ENCODE measurements at places on chromosomes 5 and 9.

GRCh38 chr9:8071445-8071798 lies 271.8 kb upstream of the DMAC1 start:
- no peak for DNase-seq

- no peak for DNase-seq
Observed at GRCh38 chr5:112554101-112554977, 135.3 kb upstream of the EPB41L4A start.

DNA sequence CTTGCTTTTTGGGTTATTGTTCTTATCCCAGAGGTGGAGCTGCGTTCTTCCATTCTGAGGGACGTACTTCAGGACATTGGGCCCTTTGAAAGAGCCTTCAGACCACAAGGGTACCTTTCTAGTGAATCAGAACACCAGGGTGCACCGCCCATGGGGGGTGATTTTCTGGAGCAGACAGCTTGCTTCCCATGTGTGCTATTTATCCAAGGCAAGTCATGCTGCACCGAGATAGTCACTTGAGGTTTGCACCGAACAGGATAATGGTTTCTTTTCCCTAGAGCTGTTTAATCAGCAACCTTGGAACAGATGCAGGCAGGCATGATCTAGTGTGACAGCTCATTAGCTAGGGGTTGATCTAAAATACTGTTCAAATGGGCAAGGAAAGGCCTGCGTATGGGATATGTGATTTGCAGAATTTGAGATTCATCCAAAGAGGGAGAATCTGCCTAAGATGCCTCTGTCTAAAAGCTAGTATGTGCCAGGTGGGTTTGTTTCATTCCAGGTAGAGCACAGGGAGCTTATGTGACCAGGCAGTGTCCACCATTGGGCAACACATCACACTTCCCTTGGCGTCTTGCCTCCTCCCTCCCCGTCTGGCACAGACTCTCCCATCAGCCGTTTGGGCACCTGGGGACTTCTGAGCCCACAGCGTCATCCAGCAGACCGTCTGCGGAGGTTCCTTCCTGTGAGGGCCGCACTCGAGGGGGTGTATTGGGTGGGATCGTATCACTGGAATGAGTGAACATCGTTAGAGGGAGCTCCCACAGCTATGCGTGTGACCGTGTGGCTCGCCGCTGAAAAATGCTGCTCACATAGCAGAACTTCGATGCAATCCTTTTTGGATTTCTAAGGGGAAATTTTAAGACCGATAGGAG lies 23.0 kb downstream of the ABL1 start:
- DNase-seq: no peak

DNA sequence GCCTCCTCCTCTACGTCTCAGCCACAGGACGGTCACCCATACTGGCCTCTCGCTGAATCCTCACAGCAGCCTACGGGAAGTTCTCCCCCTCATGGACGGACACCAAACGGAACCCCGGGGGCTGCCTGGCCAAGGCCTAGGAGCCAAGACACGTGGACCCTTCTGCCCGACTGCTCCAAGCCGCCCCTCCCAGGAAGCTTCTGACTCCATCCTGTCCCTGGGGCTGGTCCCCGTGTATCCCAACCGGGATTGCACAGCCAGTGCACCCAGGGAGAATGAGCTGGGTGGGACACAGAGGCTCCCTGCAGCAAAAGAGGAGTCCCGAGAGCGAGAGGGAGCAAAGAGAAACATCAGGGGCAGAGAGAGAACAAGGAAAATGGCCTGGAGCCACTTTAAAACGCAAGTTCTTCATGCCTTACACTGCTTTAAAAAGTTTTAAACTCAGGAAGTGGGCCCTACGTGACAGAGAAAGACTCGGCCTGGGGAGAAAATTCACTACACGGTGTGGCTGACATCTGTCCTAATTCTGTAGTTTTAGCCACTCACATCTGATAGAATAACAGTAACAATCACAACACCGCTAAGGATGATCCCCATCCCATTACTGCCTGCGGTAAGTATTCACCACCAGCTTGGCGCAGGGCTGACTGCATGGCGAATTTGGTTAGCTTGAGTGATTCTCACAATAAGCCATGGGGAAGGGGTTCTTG lies 3.0 kb downstream of the FAM78A start:
- DNase-seq: no peak

DNA sequence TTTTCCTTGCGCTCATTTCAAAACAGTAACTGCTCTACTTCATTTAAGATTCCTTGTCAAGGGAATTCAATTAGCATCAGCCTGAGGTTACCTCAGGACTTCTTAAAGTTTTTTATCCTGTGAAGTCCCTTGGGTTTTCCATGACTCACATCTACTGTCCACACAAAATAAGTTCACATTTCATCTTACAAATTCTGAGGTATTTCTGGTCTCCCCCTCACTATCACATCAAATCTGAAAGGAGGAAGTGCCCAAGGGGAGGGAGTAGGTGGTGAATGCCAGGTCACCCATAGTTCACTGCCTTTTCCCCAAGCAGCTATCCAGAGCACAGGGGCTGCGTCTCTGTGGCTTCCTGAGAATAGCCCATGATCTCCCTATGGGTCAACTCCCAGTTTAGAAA lies 227.1 kb upstream of the NREP start:
- no peak for DNase-seq

DNA sequence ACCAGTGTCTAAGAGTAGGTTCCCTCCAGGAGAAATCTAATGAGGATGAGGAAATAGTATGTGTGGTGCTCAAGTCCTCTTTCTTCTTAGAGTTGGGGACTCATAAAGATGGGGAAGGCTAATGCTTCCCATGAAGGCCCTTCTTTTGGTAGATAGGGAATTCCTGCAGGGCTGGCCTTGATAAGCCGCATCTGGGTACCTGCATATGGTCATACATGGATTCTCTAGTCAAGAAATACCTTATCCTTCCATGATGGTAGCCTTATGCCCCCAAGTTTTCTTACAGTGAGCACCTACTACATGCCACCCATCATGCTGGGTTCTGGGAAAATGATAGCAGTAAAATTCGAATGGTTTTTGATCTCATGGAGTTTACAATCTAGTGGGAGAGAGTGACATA lies 382.6 kb downstream of the KDM4C start:
- DNase-seq: no peak

DNA sequence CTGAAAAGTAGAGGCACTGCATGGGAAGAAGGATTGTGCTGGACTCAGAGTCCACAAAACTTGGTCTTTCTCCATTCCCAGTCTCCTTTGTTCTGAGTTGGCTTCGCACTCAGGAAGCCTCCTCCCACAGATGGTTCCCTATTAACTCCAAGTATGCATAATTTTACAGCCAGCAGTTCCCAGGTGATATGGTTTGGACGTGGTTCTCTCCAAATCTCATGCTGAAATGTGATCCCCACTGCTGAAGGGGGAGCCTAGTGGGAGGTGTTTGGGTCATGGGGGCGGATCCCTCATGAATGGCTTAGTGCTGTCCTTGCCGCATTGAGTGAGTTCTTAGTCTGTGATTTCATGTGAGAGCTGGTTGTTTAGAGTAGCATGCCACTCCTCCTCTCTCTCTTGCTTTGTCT lies 86.6 kb downstream of the FEM1C start:
- no peak for DNase-seq

DNA sequence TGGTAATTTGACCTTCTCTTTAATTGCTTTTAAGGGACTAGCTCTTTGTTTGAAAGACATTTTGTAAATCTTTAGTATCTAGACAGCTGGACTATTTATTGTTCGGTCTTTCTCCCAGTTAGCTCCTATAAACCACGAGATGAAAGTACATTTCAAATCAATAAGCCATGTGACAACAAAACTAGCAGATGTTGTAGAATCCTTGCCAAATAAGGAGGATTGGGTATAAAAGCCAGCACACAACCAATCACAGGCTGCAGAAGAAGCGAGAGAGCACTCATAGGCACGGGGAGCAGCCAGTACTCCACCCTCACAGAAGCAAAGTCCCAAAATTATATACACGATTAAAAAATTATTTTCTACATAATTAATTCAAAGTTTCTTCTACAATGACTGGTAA lies 8.1 kb upstream of the OMD start:
- no peak for DNase-seq
